ENCODE measurements at places on chromosomes 7 and 10. TPM values are rescaled to one million over a fixed set of nuclear protein-coding genes. Genes with fewer than 3 reads are reported as not detected.

Gene PBLD
- 8.1 TPM for total RNA-seq

Gene TFPI2
- 338 TPM for total RNA-seq

Gene UFSP1
- total RNA-seq, result 3.1 TPM

Gene GALNT17
- total RNA-seq, result not detected

Gene NUDT1
- 42.5 TPM for total RNA-seq

Gene MMD2
- total RNA-seq, result not detected

Gene UNC5B
- total RNA-seq, result 22.4 TPM

Gene STK31
- not detected for total RNA-seq

Gene SAMD9
- 26.8 TPM for total RNA-seq
